Right lung (tissue), 10 donors: ENCODE measurements at places on chromosomes 12 and 14. TPM values are rescaled to one million over a fixed set of nuclear protein-coding genes. Genes with fewer than 3 reads are reported as not detected.

DNA sequence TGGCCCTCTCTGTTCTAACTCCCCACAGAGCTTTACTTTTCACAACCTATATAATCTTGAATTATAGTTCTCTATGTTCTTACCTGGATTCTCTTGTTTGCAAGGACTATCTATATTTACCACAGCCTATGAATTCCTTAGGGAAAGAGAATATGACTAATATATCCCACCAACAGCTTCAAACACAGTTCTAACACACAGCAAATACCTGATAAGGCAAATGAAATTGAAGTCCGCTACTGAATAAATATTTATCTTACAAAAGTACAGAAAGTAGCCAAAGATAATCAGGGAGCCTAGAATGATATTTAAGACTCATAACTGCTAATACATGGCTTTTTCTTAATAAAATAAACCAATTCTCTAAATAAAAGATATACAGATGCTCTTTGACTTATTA lies 165.1 kb downstream of the C12orf42 start:
- DNase-seq = no peak

DNA sequence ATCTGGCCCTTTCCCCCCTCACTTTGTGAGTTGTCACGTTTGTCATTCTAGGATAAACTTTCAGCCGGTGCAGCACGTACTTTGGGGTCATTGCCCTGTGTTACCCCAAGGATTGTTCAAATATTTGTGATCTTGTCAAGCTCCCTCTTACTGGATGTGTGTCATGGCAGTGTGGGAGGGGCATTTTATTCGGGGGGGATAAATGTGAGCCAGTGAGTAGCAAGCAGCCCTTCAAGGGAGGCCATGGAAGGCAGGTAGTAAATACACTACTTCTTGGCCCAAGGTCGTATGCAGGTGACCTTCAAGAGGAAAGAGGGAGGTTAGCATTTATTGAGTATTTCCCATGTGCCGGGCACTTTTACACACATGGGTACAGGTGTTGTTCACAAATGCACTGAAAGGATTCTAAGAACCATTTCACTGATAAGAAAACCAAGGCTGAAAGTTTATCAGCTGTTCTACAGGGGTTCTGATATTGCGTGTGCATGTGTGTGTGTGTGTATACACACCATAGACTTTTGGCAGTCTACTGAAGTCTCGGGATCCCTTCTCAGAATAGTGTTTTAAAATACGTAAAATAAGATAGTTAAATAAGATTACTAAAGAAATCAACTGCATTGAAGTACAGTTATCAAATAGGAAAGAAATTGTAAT lies 410.3 kb upstream of the TBX3 start:
- DNase-seq = no peak

DNA sequence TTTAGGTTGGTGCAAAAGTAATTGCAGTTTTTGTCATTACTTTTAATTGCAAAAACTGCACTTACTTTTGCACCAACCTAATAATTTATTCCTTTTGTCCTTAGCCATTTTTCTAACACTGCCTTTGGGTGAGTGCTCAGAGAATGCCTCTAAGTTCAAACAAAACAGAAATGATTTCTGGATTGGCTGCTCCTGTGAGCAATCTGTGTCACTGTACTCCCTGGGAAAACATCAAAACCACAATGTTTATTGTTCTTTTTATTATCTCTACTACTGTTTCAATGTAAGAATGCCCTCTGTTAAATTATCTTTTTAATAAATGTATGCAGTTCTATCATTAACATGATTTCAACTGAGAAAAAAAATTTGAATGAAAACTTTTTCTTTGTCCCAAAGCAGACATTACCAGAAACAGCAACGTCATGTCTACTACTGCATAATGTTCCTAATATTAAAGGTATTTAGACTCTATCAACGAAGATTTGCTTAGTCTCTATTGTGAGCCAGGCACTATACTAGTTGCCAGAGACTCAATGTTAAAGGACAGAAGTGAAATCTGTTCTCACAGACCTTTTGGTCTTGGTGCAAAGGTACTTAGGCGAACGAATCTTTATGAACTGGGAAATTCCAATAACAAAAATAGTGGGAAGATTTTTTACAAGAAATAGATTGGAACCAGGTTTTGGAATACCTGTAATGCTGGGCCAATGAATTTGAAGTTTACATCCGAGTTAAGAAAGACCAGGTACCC lies 6.2 kb downstream of the SLC41A2 start:
- no peak for DNase-seq

- no peak for DNase-seq
These were observed 108.9 kb upstream of the RESF1 start for GRCh38 chr12:31850268-31850667.

DNA sequence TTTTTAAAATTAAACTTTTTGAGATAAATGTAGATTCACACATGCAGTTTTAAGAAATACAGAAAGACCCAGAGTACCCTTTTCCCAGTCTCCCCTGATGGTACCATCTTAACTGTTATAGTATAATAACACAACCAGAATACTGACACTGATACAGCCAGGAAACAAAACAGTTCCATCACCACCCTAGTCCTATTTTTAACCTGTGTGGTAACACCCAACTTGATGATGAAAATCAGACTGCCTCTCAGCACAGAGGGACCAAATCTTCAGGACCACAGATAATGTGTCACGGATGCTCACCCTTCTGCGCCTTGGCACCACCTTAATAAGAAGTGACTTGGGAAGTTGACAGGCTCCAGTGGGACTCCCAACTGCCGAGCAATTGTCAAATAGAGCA lies 18.1 kb downstream of the FBXO21 start:
- DNase-seq = no peak

GRCh38 chr12:88562151-88562550 lies 18.1 kb downstream of the KITLG start:
- DNase-seq = no peak

GRCh38 chr12:539540-540310 lies 80.0 kb downstream of the B4GALNT3 start:
- DNase-seq = no peak

Gene KRT80
- polyA plus RNA-seq = 1.9 TPM

DNA sequence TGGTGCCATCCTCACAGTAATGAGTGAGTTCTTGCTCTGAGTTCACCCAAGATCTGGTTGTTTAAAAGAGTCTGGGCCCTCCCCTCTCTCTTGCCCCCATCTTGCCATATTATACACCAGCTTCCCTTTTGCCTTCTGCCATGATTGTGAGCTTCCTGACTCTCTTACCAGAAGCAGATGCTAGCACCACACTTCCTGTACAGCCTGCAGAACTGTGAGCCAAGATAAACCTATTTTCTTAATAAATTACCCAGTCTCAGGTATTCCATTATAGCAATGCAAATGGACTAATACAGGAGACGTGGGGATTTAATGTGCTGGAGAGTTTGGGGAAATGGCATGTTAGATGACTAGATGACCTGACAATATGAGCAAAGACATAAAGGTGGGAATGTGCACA lies 12.8 kb downstream of the SLC4A8 start:
- DNase-seq = no peak

Gene SSPN
- polyA plus RNA-seq = 14.7 TPM
